ENCODE measurements at places on chromosomes 16 and 17.

- DNase-seq: no peak
These were observed 12.9 kb downstream of the AKAP1 start for GRCh38 chr17:57097832-57098421.

- DNase-seq: peak; percentile 25
These were observed 103.4 kb downstream of the ZNF778 start for GRCh38 chr16:89320782-89321501.

DNA sequence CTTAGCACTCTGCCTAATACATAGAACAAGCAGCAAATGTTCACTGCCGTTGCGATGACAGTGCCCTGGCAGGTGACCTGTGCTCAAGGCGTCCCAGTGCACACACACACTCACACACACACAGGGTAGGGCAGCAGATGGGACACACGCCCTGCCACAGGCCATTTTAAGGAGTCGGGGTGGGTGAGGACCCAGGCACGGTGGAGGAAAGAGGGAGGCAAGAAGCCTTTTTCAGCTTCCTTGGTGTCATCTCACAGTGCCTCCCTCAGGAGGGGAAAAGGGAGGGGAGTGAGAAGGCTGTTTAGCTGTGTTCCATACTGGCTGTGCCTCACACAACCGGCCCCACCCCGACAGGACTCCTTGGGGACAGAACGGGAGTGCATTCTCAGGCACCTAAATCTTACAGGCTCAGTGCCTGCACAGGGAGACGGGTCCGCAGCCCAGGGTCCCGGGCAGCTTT, 1.5 kb downstream of the PITPNM3 start:
- no peak for DNase-seq

DNA sequence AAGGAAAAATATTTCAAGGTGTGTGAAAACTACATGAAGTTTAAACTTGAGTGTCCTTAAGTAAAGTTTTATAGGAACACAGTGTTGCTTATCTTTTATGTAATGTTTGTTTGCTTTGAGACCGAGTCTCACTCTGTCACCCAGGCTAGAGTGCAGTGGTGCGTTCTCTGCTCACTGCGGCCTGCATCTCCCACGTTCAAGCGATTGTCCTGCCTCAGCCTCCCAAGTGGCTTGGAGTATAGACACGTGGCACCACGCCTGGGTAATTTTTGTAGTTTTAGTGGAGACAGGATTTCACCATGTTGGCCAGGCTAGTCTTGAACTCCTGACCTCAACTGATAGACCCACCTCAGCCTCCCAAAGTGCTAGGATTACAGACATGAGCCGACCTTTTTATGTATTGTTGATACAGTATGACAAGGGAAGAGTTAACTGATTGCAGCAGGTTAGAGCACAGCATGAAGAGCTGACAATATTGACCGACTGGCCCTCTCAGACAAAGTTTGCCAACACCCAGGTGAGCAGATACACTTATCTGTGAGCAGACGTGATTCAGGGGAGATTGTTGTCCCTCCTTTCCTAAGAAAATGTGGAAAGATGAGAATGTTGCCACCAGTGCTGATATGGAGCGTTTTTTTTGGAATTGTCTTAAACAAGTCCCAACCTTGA, 373.7 kb downstream of the WWOX start:
- no peak for DNase-seq

GRCh38 chr16:47359478-47359877, 101.4 kb downstream of the ITFG1 start:
- DNase-seq: no peak

GRCh38 chr16:7086822-7087616, 245.6 kb upstream of the RBFOX1 start:
- peak; percentile 3 for DNase-seq

DNA sequence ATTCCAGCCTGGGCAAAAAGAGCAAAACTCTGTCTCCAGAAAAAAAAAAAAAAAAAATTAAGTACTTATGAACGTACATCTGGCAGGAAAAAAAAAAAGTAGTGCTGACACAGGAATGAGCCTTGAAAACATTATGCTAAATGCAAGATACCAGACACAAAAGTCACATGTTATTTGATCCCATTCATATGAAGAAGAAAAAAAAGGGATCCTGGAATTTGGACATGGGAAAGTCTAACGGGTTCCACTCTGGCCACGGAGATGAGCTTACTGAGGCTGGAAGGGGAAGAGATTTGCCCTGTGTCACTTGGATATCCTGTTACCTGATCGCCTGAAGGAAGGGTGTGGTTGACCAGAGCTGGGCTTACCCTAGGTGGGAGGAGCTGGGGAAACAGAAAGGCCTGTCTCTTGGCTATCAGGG, 251.9 kb downstream of the PARN start:
- DNase-seq: no peak

DNA sequence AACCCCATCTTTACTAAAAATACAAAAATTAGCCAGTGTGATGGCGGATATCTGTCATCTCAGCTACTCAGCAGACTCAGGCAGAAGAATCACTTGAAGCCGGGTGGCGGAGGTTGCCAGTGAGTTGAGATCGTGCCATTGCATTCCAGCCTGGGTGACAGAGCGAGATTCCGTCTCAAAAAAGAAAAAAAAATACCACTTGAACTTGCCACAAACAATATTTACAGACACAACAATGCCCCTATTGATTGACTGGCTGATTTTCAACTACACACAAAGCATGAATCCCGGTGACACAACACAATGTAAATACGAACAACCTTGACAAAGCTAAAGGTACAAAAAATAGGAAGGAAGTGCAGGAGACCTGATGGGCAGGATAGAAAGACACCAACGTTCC, 49.3 kb downstream of the NXN start:
- DNase-seq: no peak

DNA sequence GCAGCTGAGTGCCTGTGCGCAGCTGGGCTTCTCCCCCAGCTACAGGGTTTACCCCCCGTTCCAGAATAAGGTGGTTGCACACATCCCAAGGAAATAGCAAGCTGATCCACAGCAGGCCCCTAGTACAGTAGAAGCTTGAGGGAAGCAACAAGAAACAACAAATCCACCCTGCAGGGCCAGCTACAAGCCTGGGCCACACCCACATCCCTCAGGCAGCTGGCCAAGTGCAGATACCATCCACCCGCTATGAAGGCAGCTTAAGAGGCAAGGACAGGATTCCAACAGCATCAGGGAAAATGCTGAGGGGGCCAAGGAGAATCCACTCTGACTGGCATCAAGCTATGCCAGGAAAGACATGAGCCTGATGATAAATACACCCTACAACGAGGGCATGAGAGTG, 66.9 kb upstream of the RCVRN start:
- DNase-seq: peak; percentile 22

DNA sequence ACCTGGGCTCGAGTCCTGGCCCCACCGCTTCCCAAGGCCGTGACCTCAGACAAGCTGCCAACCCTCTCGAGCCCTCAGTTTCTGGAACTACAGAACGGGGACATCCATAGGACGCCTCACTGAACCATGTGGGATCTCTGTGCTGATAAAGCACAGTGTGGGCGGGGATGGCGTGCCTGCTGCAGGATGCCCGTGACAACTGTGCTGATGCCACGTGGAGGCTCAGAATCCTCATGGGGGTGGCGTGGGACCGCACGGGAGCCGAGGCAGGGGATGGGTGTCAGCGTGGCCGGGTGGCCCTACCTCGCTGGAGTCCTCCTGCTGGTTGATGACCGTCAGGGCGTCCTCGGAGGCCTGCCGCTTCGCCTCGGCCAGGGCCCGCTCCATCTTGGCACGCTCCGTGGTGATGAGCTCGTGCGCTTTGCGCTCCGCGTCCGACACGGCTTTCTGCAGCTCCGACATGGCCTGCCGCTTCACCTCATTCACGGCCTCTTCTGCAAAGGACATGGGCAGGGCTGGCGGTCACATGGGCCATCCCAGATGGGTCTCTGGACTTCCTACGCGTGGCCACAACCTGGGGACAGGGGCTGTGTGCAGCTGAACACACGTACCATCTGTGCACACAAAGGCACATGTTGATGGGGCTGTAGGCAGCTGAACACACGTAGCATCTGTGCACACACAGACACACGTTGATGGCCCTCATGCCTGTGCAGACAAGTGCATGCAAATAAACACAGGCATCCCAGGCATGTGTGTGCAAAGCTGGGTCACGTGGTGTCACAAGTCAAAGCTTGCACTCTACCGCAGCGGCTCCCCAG, 12.7 kb upstream of the PABPN1L start:
- no peak for DNase-seq

DNA sequence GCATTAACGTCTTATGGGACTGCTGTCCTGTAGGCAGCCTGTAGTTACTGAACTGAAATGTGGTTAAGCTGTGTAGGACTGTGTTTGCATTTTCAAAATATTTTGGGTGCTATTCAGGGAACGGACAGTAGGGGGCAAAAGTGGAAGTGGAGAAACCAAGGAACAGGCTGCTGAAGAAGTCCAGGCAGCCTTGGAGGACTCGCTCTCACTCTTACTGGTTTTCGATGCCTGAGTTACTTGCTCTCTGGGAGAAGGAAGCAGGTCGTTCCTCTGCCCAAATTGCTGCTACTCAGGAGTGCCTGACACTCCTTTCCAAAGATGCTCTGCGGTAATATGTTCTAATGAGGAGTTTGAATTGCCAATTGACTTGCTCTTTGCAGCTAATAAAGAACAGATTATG, 64.5 kb upstream of the RBFOX1 start:
- peak; percentile 10 for DNase-seq

- DNase-seq: peak; percentile 27
These were observed 21.4 kb upstream of the CHMP6 start for GRCh38 chr17:80970044-80970761.

DNA sequence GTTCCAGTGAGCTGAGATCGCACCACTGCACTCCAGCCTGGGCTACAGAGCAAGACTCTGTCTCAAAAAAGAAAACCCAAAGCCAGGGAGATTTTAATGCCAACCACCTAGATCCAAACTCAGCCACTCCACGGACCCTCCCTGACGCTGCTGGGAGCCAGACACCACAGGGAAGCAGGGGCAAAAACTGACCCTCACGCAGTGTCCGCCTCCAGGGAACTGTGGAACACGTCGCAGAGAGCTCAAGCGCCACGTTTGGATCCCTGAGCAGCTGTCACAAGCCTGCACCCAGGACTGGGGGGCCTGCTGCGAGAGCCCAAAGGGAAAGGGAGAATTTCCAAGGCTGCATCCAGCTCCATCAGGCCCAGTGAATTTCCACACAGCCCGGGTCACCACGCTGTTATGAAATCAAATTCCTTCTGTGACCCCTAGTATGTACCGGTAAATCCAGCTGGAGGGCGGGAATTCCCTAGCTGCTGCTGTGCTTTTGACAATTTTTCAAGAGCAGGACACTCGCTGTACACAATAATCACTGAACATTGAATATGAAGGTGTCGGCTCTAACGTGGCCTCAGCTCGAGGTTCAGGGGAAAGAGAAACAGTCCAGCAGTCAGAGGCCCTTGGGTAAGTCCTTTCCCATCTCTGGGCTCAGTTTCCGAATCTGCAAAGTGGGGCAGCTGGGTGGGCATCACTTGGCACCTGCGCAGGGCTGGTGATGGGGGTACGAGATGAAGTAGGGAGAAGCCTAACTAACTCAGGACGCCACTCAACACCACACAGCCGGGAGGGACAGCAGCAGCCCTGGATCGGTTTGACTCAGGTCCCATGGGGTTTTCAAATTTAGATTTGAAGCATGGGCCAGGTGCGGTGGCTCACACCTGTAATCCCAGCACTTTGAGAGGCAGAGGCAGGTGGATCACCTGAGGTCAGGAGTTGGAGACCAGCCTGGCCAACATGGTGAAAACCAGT, 8.6 kb downstream of the CARHSP1 start:
- no peak for DNase-seq

DNA sequence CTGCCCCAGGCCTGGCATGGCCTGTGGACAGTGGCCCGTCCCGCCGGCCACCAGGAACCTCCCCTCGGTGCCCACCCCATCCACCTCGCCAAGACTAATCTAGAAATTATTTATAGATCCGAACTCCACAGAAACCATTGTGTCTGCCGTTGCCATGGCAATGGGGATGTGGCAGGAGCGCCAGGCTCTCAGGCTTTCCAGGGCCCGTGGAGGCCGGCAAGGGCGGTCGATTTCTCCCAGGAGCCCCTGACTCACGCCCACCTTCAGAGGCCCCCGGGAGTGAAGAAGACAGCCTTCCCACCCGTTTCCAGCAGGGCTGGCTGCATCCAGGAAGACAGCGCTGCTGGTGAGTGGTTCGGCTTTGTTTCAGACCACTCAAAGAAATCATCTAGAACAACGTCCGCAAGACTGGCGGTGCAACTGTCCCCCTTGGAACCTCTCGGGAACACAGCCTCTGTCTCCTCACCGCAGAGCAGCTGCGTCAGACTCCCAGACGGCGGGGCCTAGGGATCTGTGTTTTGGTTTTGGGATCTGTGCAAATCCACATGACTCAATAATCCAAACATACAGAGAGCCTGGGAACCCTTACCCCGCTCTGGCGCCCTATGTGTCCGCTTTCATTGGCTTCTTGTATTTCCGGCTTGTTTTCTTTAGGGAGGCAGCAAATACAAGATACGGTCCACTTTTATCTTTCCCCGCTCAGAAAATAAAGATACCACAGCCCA, 48.5 kb upstream of the ZCCHC14 start:
- DNase-seq: no peak

GRCh38 chr16:77897129-77897437, 108.7 kb downstream of the VAT1L start:
- no peak for DNase-seq

DNA sequence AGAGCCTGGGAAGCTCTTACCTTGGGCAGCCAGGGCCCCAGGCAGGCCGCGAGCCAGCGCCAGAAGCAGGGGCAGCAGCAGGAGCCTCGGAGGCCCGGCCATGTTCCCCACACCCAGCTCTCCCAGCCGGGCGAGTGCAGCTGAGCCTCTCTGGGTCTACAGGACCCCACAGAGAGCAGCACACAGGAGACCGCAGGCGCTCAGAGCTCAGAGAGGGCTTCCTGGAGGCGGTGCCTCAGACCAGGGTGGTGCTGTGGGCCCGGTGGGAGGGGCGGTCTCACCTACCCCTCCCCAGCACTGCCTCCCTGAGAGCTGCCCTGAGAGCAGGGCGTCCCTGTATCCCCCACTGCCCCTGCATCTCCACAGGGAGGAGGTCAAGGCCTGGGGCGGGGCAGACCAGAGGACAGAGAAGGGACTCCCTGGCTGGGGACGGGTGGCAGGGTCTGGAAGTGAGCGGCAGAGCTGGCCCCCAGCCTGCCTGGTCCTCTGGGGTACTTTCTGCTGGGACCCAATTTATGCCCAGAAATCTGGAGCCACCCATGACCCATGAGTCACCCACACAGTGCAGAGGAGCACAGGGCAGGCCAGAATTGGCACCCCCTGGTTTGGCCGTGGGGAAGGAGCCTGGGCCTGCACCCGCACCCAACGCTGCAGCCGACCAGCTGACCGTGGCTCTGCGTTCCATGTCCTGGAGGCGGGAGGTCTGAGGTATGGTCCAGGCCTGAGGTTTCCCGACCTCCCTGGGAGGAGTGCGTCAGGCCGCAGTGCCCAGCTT, at the start of gene CD7:
Gene CD7, minus strand, starts transcription at position 215 of the 775 bp plus-strand sequence. Its CDS starts 113 bp downstream, at position 102.
- no peak for DNase-seq

GRCh38 chr16:25372716-25373115, 115.1 kb upstream of the ZKSCAN2 start:
- no peak for DNase-seq

DNA sequence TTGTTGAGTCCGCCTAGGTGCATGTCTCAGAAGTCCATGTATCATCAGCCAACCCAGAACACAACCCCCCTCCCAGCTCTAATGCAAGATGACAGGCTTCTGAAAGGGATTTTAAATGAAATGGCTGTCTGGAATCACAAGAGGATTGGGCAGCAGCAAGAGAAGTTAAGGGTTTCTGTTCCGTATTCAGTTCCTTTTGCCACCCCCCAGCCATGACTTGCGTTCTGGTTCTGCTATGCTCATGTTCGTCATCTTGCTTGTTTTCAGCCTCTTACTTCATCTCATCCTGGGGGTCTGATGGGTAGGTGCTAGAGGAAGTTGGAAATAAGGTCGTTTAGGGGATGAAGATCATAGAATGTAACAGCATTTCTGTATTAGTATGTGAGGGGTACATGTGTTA, 12.0 kb downstream of the MINK1 start:
- no peak for DNase-seq

All from hippocampal formation (tissue), 2 donors.